CD14-positive monocyte (primary cell): ENCODE measurements at places on chromosomes 7 and 10. TPM values are rescaled to one million over a fixed set of nuclear protein-coding genes. Genes with fewer than 3 reads are reported as not detected.

Gene AGAP3
- 6.4 TPM for polyA plus RNA-seq

Gene GPR85
- polyA plus RNA-seq = 0.12 TPM in 1 of 2 replicates, not detected in the other

Gene RPEL1
- not detected in 2 replicates for polyA plus RNA-seq

Gene AMPH
- polyA plus RNA-seq = 0.96 TPM

Gene EN2
- not detected for polyA plus RNA-seq

Gene TMEM26
- polyA plus RNA-seq = not detected

Gene ITPRID1
- not detected in 2 replicates for polyA plus RNA-seq

Gene WEE2
- polyA plus RNA-seq = not detected in 2 replicates

Gene PCLO
- not detected for polyA plus RNA-seq

Gene OR2A1
- not detected for polyA plus RNA-seq

Gene TSPAN13
- 0.16 TPM for polyA plus RNA-seq

Gene VAX1
- polyA plus RNA-seq = not detected

Gene NKX1-2
- polyA plus RNA-seq = not detected

Gene SEPTIN14
- not detected in 2 replicates for polyA plus RNA-seq

Gene CRHR2
- not detected in 2 replicates for polyA plus RNA-seq

Gene SMC3
- polyA plus RNA-seq = 1.9 and 5.0 TPM in 2 replicates

Gene EBF3
- polyA plus RNA-seq = not detected

Gene FZD1
- 3.6 and 6.1 TPM in 2 replicates for polyA plus RNA-seq

Gene FAM149B1
- polyA plus RNA-seq = 2.6 TPM

Gene PPA1
- polyA plus RNA-seq = 112 TPM

Gene LDB3
- polyA plus RNA-seq = not detected

Gene LEP
- 0.13 TPM for polyA plus RNA-seq

Gene CNNM1
- polyA plus RNA-seq = not detected

Gene POLR2J2
- polyA plus RNA-seq = 1.2 TPM

Gene RNF32
- not detected for polyA plus RNA-seq

Gene TAS2R5
- 0.47 and 1.5 TPM in 2 replicates for polyA plus RNA-seq

Gene IDI2
- polyA plus RNA-seq = not detected in 2 replicates

Gene TET1
- 0.01 TPM in 2 replicates for polyA plus RNA-seq

Gene GPR15LG
- not detected for polyA plus RNA-seq

Gene AASS
- polyA plus RNA-seq = 0.06 and 0.33 TPM in 2 replicates

Gene STAG3
- polyA plus RNA-seq = 0.39 TPM

Gene NYAP1
- polyA plus RNA-seq = not detected in 2 replicates

Gene EPHA1
- polyA plus RNA-seq = 0.47 and 0.95 TPM in 2 replicates

Gene FUOM
- 39.0 TPM for polyA plus RNA-seq

Gene CCSER2
- 23.3 TPM for polyA plus RNA-seq

Gene SYT15
- 0.23 TPM for polyA plus RNA-seq

Gene SLC13A1
- polyA plus RNA-seq = not detected in 2 replicates

Gene GRM3
- not detected in 2 replicates for polyA plus RNA-seq

Gene LRRD1
- not detected for polyA plus RNA-seq

Gene NAMPT
- polyA plus RNA-seq = 71.3 TPM

Gene STX1A
- polyA plus RNA-seq = 0.37 TPM

Gene GTF2IRD1
- not detected for polyA plus RNA-seq

Gene TMEM225B
- 0.22 and 0.23 TPM in 2 replicates for polyA plus RNA-seq

Gene EPHB6
- polyA plus RNA-seq = 7.9 TPM

Gene ZNF488
- polyA plus RNA-seq = not detected

Gene ZDHHC6
- 39.0 TPM for polyA plus RNA-seq

Gene OPN4
- not detected in 2 replicates for polyA plus RNA-seq

Gene AKR1C4
- not detected for polyA plus RNA-seq

Gene CEP55
- polyA plus RNA-seq = 0.26 TPM

Gene TMEM176B
- 30.6 TPM for polyA plus RNA-seq

Gene TMEM273
- polyA plus RNA-seq = 6.5 and 7.9 TPM in 2 replicates

Gene ZNF25
- 6.2 TPM for polyA plus RNA-seq

Gene DENND11
- 1.9 TPM for polyA plus RNA-seq

Gene KLF14
- not detected for polyA plus RNA-seq

Gene MAD1L1
- 33.2 TPM for polyA plus RNA-seq
